MCF 10A (cell line): ENCODE measurements at places on chromosomes 2 and 18.

DNA sequence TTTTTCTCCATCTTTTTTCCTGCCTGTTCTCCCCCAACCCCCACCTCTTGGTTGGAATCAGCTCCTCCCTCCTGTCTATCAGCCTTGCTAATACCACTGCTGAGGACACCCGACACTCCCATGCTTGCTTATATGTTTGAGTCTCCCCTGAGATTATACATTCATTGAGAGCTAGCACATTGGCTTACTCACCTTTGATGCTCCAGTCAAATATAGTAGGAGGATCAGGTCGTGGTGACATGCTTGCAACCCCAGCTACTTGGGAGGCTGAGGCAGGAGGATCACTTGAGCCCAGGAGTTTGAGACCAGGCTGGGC is 91.5 kb upstream of the CCBE1 start:
- no peak for DNase-seq

DNA sequence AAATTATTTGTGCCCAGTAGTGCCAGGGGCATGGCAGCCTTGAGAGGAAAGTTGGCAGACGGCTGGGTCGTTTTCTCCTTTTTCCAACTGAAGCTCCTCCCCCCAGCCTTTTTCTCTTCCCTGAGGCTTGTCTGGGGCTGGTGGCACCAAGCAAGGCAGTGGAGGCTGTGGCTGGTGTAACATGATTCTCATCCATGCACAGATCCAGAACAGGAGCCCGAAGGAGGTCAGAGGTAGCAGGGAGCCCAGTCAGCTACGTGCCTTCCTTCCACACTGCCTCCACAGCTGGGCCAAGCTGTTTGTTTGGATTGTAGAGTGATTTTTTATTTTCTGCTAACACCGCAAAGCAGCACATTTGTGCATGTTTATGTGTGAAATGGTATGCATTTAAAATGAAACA is 170.3 kb upstream of the MGAT5 start:
- no peak for DNase-seq

GRCh38 chr18:12960395-12960794 is 12.6 kb downstream of the SEH1L start:
- DNase-seq = no peak

DNA sequence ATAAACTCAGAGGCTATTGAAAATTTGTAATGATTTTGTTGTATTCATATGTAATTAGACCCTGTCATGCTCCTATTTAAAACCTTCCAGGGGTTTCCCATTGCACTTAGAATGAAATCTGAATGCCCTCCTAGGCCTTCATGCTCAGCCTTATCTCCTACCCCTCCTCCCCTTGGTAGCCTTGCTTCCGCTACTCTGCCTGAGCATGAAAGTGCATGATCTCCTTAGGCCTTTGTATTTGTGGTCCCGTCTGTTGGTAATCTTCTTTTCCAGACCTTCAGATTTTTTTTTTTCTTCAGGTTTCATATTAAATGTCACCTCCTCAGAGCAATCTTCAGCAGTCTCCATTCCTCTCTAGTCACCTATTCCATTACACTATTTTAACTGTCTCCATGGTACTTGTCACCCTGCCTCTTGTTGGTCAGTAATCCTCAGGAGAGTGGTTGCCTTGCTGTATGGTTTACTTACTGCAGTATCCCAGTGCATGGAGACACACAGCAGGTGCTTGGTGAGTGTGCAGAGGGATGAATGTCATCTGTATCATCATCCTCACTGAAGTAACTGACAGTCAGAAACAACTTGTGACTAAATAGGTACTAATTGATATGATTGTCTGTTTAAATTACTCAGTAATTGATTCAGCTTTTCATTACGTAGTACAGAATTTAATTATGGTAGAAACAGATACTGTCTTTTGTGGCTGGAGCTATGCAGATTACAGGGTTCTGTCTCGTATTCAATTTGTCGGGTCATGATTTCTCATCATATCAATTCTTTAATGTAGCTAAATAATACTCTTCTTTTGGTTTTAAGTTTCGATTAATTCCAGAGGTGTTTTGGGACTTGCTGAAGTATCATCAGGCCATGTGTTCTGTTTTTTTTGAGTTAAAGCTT is 63.9 kb downstream of the PHLPP1 start:
- no peak for DNase-seq

GRCh38 chr2:225177098-225177497 is 134.8 kb upstream of the DOCK10 start:
- peak; percentile 36 for DNase-seq
